ENCODE measurements at places on chromosomes 4 and X.

GRCh38 chr4:104418286-104418685, 76.4 kb downstream of the CXXC4 start:
- DNase-seq: no peak

DNA sequence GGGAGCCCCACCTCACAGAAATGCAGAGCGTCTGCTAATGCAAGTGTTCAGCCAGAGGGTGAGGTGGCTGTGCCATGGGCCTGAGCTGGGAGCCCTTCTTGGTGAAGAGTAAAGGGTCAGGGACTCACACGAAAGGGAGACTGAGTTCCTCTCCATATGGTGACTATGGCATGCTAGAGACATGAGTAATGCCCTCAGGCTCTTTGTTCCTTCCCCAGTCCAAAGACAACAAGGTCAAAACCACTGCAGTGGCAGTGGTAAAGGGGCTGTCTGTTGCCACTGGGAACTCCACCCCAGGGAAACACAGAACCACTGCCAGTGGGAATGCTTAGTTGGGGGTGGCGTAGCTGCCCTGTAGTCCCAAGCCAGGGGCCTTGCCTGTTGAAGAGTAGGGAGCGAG, 22.4 kb downstream of the RAB40AL start:
- no peak for DNase-seq

DNA sequence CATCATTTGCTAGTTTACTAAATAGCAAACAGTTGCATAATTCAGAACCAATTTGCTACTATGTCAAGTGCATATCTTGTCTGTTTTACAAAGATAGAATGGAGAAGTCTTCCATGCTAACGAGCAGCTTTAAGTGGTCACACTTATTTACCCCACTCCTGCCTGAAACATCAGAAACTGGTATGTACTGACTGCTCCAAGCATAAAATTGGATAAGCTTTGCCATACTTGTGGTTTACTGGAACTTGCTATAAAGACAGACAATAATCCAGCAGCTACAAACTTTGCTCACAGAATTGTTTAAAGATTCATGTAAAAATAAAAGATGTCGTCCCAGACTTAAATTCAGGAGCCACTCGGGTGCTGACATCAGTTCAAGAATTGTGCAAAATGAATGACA, 13.3 kb upstream of the CDKL2 start:
- DNase-seq: no peak

DNA sequence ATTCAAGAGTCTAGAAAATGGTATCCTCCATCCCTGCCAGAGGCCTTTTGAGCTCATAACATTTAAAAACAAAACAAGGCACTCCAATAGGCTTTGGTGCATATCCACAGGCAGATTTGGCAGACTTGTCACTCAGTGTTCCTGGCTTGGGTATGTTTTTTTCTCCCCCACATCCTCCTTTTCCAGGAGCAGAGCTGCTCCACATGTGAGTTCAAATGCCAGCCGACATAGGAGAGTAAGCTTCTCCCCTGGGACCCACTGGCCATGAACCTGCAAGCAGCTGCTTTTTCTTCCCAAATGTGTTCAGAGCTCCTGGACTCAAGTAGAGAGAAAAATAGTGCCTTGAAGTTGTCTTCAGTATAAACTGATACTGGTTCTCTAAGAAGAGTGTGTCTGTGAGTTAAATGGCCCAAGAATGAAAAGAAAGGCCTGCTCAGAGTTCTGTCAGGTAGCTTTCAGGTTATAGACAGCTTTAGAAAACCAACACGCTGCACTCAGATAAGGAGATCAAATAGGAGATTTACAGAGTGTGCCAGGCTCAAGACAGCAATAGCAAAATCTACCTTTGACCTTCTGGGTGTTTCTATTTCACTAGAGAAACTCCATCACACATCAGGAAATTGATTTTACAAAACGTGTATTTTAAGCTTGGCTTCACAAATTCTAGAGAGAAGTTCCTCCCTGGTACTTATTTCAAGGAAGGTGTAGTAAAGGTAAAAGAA, 162.5 kb upstream of the GALNT7 start:
- DNase-seq: no peak

DNA sequence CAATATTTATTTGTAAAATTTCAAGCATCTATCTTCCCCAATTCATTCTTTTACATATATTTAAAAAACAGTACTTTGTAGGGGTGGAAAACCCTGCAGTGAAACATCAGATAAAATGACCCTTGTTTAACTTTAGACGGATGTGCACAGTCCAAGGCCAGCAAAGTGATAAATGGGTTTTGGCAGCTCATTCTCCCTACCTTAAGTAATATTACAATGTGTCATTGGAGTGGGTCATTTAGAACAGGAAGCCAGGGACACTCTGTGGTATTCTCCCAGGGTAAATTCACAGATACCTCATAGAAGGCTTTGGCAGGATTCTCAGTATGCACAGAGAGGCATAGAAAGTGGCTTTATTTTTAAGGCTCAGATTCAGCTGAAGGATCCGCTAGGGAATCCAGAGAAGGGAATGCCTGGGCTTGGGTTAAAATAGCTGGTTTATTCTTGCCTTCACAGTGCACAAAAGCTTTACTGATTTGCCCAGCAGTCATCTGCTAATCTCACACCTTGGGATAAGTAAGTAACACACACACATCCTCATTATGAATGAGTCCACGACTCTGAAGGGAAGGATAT, 206.7 kb downstream of the RASL11B start:
- DNase-seq: no peak

Data from cortex of kidney (tissue), 1 donor.